ENCODE measurements at places on chromosomes 3 and 15. TPM values are rescaled to one million over a fixed set of nuclear protein-coding genes. Genes with fewer than 3 reads are reported as not detected.

GOLGA8Q gene
- 1.3 TPM for total RNA-seq

MINAR1 gene
- total RNA-seq: 0.37 TPM

EOMES gene
- total RNA-seq: 1.3 TPM

PLOD2 gene
- total RNA-seq: 73.9 TPM

ADAMTS17 gene
- total RNA-seq: 6.6 TPM

HRG gene
- not detected for total RNA-seq

CACNA1D gene
- 96.8 TPM for total RNA-seq

DNA sequence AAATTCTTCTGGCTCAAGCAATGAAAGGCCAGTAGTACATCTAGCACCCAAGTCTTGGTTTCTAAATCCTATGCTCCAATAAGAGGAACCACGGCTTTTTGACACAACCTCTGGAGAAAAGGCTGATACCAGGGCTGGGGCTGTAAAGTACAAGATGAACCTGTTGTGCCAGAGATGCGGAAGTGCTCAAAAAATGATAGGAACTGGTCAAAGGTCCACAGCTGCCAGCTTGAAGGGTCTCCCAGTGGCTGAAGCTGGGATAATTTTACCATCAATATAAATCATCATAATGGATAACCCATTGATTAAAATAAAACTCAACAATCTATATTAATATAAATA lies 558 bp upstream of the NCEH1 start:
- no peak for DNase-seq

DNA sequence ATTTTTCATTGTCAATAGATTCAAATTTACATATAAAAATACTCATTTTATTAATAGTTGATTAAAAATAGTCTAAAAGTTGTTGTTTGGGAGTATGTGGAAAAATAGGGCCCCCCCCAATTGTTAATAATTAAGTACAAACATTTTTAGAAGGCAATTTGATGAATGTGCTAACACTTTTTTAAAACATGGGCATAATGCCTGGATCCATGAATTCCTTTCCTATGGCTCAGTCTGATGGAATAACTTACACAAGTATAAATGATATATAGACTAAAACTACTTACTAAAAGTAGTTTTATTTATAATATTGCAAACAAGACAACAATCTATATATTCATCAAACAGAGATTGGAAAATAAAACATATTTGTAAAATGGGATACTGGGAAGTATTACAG lies 247.2 kb upstream of the LRRN1 start:
- DNase-seq: peak; percentile 10

DNA sequence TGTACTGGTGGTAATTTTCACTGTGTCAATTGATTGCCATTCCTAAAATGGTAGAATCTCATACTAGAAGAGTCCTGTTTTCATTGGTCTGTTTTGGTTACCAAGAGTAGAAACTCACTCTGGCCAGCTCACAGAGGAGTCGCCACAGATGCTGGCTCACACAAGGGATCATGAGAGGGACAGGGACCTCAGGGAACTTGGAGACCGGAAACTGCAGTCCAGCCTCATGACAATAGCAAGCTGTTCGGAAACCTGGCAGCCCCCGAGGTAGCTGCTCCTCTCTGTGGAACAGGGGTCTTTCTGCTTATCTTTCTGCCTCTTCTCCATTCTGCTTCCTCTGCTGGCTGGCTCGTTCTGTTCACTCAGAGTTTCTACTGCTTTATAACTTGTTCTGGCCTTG lies 192.9 kb downstream of the PLCL2 start:
- DNase-seq: peak; percentile 22

- DNase-seq: no peak
These were observed 208.4 kb downstream of the TIGIT start for GRCh38 chr3:114502204-114502603.

DNA sequence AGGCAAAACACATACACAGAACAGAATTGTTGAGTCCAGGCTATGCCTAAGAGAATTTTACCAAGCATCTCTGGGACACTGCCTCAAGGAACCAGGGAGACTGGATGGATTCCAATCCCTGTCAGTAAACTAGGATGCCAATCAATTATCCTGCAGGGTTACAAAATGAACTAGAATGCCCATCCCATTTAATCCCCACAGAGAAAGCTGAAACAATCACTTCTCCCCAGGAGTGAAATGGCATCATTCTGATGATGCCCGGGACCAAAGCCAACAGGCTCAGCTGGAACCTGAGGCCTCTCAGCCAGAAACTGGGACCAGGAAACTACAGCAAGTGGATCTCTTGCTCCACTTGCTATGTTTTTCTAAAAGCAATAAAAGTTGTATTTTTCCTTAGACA lies 130.0 kb upstream of the TJP1 start:
- no peak for DNase-seq

DNA sequence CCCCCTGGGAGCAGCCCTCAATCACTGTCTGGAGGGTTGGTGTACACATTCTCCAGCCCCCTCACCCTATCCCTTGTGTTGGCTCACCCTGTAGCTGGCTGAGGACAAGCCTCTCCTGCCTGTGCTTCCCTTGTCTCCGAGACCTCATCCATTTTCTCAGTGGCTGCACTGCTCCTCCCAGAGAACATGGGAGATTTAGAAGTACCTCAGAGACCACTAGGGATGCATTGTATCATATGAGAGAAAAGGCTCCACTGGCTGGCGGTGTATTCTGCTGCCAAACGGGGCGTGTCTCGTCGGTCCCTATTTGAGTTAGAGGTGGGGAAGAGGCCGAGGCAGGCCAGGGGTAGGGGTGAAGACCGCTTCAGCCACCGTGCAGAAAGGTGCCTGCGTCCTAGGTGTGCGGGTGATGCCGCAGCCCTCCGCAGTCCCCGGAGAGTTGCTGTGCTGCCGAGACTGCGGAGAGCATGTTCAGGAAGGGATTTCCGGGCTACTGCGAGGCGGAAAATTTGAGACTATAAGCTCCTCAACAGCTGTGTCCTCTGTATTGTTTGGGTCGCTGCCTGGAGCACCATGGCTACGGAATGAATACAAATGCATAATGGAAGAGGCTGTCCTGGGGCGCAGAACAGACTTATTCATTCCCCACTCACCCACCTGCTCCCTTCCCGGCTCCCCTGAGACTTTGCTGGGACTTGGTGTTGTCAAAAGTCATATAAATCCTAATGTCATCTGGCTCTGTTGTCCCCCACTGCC lies 43.8 kb downstream of the SPSB4 start:
- DNase-seq: peak; percentile 92

DNA sequence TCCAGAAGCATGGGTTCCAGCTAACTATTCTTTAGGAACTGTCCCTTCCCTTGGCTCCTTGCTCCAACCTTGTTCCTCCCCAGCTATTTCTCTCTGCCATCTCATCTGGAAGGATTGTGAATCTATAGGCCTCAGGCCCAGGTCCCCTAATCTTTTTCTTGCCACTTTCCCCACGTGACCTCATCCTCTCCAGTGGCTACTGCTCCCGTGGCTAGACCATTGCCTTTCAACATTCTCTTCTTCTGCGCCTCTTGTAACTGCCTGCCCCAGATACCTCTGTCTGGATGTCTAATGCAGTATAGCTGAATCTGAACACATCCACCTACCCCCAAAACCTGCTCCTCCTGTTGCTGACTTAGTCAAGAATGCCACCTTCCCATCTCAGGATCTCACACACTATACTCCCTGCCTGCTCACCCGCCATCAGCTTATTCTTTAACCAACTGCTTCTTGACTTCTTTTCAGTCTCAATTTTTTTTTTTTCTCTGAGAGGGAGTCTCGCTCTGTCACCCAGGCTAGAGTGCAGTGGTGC lies 5.2 kb downstream of the GPX1 start:
- no peak for DNase-seq

DNA sequence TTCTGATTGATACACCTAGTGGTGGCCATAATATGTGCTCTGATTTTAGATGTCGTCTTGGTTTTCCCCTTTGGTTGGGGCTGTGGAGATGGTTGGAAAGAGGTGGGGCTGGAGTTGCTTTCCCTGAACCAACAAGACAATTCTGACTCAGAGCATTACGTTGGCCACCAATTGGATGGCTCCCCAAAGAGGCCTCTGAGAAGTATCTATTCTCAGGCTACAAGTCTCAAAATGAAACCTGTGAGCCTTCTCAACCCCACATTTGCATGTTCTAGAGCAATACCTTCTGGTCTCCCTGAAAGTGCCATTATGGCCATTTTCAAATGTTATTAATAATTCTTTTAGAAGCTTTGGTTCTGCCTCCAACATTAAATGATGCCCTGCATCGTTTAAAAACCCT lies 188.4 kb upstream of the WNT5A start:
- DNase-seq: no peak

DNA sequence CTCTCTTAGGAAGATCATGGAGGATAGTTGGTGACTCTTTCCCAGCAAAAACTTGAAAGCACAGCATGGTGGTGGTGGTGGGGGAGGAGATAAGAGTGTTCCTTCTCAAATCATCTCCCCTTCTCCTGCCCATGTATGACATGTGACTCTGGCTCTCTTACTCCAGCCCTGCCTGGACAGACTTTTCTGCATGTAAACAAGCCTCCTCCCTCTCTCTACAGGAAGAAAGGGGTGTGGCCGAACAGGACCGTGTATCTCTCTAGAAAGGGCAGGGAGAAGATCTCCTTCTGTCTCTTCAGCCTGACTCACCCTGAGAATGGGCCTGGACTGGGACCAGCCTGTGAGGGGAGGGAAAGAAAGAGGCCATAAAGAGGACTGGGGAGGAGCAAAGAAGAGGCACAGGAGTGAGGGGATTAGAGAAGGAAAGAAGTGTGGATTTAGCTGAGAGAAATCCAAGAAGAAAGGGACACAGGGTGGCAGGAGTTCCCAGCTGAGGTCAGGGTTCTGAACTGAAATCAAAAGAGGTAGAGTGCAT lies 1.5 kb downstream of the CELF6 start:
- no peak for DNase-seq

- DNase-seq: peak; percentile 72
These were observed 28.8 kb downstream of the TMED3 start for GRCh38 chr15:79339588-79340314.

DNA sequence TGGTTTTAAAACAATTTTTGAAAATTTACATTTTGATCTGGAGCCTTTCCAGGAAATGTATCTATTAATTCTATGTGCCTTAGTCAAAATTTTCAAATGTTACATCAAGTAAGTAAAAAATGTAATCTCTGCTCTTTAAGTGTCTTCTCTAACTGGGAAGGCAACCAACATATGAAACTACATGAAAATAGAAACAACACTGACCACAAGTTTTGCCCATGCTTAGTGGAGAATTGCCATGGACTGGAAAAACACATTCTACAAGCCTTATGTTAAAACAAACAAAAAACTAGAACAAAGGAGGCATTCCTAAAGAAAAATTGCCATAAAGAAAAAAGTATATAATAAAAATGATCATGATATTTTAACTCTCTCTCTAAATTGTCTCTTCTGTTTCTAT lies 75.9 kb upstream of the SPRED1 start:
- DNase-seq: no peak

GRCh38 chr15:59223736-59224135 lies 17.1 kb downstream of the LDHAL6B start:
- DNase-seq: no peak

DNA sequence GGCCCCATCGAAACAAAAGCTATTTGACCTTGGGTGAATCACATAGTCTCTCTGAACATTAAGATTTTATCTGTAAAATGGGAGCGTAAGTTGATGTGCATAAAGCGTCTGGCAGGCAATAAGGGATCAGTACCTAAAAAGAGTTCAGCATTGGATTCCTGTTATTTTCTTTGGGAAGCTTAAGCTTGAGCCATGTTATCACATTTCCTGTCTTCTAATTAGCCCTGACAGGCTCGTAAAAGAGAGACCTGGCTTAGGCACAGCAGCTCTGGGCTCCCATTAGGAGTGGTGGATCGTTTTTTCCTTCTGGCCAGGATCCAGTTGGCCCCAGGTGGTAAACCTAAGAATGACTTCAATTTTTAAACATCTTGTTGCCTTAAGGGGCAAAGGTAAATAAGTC lies 26.0 kb upstream of the CA12 start:
- no peak for DNase-seq

- DNase-seq: no peak
These were observed 6.6 kb downstream of the SAMMSON start for GRCh38 chr3:70006089-70006488.

DNA sequence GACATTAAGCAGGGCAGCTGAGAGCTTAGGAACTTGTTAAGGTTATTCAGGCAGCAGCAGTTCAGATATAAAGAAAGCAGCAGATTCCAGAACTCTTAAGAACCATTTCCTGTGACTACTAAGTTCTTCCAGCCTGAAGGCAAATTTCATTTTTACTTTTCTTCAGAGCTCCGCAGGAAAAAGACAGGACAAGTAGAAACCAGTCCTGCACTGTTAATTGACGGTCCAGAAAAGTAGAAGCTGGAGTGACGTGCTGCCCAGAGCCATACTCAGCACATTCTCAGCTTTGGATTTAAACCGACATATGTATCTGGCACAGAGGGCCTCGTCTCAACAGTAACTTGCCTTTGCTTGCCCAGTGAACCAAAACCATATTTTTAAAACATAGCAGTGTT lies 219.4 kb upstream of the STRIT1 start:
- no peak for DNase-seq

DNA sequence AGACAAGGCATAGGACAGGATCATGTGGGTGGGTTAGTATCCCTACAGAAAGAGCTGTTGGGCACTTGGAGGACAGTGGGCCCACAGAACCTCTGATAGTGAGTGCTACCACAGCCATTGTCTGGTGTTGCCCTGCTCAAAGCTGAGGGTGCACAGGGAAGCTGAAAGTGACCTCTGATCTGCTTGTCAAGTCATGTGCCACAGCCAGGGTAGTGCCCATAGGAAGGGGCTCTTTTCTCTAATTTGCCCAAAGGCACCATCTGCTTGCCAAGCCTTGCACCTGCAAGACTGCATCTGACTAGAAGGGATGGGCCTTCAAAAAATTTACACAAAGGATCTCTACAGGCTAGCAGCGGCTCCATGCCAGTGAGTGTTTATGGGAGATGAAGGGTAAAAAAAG lies 87.4 kb upstream of the GSK3B start:
- no peak for DNase-seq

- no peak for DNase-seq
These were observed 1.5 kb downstream of the TYRO3 start for GRCh38 chr15:41560572-41560874.

DNA sequence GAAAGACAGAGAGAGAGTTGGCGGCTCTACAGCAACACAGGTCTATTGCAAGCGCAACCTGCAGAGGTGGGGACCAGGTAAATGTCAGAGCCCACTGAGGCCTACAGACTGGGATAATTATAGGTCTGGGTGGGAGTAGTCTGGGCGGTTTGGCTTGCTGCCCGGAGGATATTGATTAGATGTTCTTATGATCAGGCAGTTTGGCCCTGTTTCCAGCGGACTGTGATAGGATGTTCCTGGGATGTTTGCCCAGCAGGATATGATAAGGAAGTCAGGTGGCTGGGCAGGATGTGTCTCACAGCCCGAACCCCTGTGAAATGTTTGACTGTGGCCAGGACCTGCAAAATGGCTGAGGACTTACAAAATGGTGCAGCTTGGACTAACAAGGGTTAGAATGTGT lies 364.9 kb downstream of the NAALADL2 start:
- DNase-seq: no peak

GRCh38 chr15:87609474-87609873 lies 647.1 kb downstream of the NTRK3 start:
- DNase-seq: peak; percentile 94

Data from lung (tissue), 17 donors.